ENCODE measurements at places on chromosomes 16 and 17.

GRCh38 chr17:50201276-50201854, at the start of gene COL1A1:
TSS of gene COL1A1 (minus strand) at chr17:50201631. CDS start at chr17:50201513, 118 bp downstream.
- DNase-seq, result no peak

- DNase-seq, result no peak
Observed at GRCh38 chr16:85087899-85088569, 24.2 kb downstream of the CIBAR2 start.

GRCh38 chr16:29743475-29743826, 2.3 kb downstream of the C16orf54 start:
- no peak for DNase-seq

- DNase-seq, result no peak
Observed at GRCh38 chr16:66515596-66516508, 34.1 kb downstream of the TK2 start.

DNA sequence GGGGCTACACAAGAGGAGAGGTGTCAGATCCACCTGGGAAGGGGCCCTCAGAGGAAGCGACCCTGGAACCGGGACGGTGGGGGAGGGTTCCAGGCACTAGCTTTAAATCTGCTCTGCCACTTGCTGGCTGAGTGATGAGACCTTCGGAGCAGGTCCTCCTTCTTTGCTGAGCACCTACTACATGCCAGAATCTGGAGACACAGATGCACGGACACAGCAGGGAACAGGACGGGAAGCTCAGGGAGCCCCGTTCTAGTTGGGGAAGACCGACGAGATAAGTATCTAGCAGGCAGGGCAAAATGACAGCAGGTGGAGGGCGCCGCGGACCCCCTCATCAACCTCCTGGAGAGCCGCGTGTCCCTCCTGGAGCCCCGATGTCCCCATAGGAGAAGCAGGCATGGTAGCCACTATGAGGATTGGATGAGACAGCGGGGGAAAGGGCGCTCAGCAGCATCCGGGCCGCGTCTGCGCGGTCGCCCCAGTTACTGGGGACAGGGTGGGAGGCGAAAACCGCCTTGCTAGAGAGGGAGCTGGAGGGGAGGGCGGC, 27.2 kb downstream of the SBK1 start:
- no peak for DNase-seq

- DNase-seq, result no peak
Observed at GRCh38 chr16:65373097-65373496, 251.2 kb upstream of the CDH11 start.

GRCh38 chr17:11366272-11366850, 125.3 kb downstream of the SHISA6 start:
- no peak for DNase-seq

DNA sequence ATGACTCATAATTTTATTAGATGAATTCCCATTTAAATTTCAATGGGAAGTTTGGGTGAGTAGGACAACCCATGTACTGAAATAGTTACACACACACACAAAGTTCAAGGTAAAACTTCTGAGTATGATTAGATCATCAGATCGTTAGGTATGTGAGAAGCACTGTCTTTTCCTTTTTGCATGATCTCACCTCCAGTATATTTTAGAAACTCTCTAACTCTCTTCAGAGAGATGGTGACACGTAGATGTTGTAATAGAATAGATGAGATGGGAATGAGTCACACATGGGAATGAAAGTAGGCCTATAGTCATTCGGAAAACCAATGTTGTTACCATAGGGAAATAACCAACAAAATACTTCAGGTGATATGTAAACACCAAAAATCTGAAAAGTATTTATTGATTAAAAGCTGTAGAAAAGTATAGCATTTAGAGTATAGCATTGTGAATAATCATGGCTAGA, 22.2 kb downstream of the KRT23 start:
- no peak for DNase-seq

DNA sequence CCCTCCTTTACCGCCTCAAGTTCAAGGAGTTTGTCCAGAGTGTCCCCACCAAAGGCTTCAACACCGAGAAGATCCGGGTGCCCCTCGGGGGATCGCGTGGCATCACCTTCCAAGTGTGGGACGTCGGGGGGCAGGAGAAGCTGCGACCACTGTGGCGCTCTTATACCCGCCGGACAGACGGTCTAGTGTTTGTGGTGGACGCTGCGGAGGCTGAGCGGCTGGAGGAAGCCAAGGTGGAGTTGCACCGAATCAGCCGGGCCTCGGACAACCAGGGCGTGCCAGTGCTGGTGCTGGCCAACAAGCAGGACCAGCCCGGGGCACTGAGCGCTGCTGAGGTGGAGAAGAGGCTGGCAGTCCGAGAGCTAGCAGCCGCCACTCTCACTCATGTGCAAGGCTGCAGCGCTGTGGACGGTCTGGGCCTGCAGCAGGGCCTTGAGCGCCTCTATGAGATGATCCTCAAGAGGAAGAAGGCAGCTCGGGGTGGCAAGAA, 1.1 kb downstream of the ARL4D start:
- DNase-seq, result no peak

- no peak for DNase-seq
Observed at GRCh38 chr16:54063279-54063773, 223.3 kb downstream of the IRX3 start.

GRCh38 chr17:37729905-37730304, 15.0 kb downstream of the HNF1B start:
- DNase-seq, result no peak

GRCh38 chr17:869567-870525, 87.7 kb downstream of the MRM3 start:
- DNase-seq, result no peak

DNA sequence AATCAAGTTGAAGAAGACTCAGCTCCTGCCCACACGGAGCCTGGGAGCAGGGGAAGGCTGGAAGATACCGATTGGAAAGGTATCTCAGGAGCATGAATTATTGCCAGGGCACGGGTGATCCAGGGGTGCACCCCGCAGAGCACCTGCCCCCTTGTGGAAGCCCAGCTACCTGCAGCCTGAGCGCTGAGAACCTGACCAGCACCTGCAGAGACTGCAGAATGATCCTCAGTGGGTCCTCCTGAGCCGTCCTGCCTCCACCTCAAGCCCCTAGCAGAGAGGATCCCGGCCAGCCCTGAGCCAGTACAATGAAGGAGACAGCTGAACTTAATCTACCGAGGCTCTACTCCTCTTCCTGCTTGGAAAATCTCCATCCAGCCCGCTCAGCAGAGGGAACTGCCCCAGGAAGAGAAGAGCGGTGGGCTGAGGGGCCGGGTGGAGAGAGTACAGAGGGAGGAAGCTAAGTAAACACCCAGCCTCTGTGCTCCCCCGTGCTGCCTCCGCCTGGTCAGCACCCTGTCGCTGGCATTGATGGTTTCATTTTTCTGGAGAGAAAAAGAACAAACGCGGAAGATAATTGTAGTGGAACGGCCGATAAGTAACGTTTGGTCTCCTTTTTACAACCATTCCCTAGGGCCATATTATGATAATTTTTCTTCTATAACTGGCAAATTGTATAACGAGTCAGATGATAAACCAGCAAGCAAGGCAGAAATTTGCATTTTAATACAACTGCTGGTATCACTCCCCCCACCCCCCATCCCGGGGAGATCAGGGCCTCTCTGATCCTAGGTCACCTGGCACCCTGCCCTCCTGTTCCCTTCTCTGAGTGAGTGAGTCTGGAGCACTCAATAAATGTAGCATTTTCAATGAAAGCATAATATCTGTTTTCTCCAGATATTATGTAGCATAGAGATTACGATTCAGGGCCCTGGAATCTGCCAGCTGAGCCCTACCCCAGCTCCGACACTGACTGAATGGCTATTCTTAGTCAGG, 204.5 kb upstream of the RPL38 start:
- peak; percentile 59 for DNase-seq

- DNase-seq, result no peak
Observed at GRCh38 chr16:27359051-27359450, 42.9 kb upstream of the IL21R start.

- no peak for DNase-seq
Observed at GRCh38 chr17:56425483-56425882, 168.0 kb upstream of the NOG start.

DNA sequence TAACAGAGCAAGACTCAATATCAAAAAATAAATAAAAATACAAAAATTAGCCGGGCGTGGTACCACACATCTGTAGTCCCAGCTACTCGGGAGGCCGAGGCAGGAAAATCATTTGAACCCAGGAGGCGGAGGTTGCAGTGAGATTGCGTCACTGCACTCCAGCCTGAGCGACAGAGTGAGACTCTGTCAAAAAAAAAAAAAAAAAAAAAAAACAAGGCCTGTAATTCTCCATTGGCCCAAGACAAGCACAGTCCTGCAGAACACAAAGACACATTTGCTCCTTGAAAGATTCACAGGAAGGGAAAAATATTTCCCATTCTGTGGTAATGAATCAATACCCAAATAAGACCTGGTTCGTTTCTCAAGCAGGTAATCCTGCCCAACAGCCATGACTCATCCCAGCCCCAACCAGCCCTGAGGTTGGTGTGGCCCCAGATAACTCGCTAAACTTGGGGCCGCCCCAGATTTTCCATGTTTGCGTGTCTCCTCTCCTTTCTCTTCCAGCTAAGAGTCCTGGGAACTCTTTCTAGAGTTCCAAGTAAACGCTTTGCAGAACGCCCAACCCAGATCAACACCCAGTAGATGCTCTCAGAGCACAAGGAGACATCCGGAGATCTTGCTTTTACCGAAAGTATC, 40.3 kb upstream of the SNN start:
- no peak for DNase-seq

DNA sequence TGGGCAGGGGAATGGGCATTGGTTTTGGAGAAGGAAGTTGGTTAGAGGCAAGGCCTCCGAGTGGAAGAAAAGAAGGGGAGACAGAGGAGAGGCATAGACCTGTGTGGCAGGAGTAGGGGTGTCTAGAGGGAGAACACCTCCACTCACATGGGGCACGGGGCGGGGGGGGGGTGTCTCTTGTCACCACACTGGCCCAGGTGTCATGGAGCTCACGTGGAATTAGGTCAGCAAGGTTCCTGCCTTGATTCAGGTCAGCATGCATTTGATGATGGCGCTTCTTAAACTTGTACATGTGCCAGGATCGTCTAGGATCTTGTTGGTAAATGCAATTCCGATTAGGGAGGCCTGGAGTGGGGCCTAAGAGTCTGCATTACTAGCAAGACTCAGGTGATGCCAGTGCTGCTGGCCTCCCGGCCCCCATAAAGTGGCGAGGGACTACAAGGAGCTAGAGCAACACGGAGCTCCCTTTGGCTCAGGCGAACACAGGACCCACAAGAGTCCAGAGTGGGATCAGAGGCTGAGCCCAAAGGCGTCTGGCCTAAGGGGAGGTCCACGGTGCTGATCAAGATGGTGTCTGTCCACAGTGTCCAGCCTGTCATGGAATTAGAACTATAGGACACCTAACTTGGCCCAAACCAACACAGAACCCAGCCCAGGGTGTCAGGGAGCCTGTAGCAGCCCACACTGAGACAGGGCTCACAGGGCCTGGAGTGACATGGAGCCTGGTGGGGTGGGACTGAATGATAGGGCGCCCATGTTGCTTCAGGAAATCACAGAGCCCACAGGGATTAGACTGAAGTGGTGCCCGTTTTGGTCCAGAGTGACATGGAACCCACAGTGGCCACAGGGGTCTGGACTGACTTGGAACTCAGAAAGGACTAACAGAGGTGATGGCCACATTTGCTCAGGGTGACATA, 16.7 kb downstream of the EPOP start:
- DNase-seq, result no peak

DNA sequence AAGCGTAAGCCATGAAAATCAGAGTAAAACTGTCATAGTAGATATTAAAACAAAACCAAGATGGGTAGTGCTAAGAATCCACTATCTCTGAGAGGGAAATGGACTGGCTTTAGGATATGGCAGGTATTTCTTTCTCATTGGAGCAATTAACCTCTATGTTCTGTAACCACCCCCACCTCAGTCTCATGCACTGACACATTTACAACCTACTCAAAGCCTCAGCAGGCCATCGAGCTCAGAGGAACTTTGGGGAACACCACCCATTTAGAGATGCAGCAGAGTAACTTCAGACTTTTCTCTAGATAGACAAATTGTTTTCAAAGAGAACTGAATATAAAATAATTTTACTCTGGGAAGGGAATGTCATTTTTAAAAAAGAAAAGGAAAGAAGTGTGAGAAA, 615.8 kb upstream of the ZFHX3 start:
- DNase-seq, result no peak

GRCh38 chr17:3993493-3994220, 29.4 kb upstream of the ATP2A3 start:
- no peak for DNase-seq

GRCh38 chr17:50063561-50064252, 7.8 kb downstream of the ITGA3 start:
- DNase-seq, result no peak

DNA sequence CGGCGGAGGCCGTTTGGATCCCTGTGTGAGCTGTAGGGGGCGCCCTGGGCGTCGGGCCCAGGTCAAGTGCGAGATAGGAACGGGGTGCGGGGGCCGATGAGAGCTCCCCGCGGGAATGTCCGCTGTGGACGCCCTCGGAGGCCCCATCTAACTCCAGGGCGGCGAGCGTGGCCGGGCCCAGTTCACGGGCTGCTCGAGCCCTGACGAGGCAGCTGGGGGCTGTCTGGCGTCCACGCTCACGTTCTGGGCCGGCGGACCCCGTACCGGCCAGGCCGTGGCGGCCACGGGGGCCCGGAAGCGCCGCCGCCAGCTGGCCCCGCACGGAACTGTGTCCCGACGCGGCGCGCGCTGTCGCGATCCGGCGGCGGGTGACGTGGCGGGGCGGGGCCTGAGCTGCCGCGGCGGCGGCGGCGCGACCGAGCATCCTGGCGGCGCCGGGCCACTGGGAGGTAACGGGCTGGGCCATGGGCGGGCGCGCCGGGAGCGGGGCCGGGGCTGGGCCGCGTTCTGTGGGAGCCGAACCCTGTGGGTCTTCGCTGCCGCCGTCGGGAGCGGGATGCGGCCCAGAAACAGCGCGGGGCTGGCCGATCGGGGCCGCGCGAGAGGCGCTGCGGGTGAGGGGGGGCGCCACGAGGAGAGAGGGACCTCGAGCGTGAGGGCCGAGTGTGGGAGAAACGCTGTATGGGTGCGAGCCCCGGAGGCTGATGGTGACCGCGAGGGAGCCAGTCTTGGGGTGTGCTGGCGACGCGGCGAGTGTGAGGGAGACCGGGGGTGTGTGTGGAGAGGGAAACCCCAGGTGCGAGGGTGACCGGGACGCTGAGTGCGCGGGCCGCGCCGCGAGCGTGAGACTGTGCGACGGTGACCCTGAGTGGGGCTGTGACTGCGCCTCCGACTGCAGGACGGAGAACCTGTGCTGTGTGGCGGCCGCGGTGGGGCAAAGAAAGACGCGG, at the start of gene SLC7A6:
Gene SLC7A6, plus strand, starts transcription at position 399 of the 950 bp plus-strand sequence. CDS start 10,201 bp downstream, outside the sequence.
- DNase-seq, result peak; percentile 73

- no peak for DNase-seq
Observed at GRCh38 chr17:19278729-19279128, 41.6 kb downstream of the EPN2 start.

DNA sequence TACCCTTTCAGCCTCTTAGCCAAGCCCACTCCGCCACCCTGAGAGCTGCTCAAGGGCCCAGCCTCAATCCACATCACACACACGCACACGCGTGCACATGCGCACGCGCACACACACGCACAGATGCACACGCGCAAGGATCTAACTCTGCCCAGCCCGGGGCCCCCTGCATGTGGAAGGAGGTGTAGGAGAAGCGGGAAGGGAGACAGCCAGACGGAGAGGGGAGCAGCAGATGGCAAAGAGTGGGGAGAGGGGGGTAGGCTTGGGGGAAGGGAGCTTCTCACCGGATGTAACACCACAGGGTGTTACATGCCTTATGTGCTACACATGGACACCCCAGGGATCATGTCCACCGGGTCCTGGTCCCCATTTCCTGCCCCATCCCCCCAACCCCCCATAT, 15.3 kb downstream of the DLG4 start:
- no peak for DNase-seq

- no peak for DNase-seq
Observed at GRCh38 chr17:79476074-79476652, 134.7 kb downstream of the RBFOX3 start.

- no peak for DNase-seq
Observed at GRCh38 chr16:88417684-88418476, 35.1 kb downstream of the ZNF469 start.

GRCh38 chr16:50519001-50519400, 29.2 kb upstream of the NKD1 start:
- DNase-seq, result no peak

All from stimulated activated CD4-positive, alpha-beta T cell treated with anti-CD3 and anti-CD28 coated beads, Interleukin-12 subunit alpha, Interleukin-12 subunit beta, amount 100 ng/mL, for 24 hours (primary cell).